Heart left ventricle (tissue), 16 donors: ENCODE measurements at places on chromosomes 2 and 18. TPM values are rescaled to one million over a fixed set of nuclear protein-coding genes. Genes with fewer than 3 reads are reported as not detected.
A peak's percentile ranks its signal among the peaks of the same experiment; 100 is the strongest.

- H3K27ac ChIP-seq, result no peak overlapping the region
- no peak for DNase-seq
- no peak overlapping the region for H3K4me3 ChIP-seq
- no peaks in the 10 kb centered on the region for H3K27me3 ChIP-seq
These were observed 51.4 kb downstream of the MREG start for GRCh38 chr2:215961981-215962380.

DNA sequence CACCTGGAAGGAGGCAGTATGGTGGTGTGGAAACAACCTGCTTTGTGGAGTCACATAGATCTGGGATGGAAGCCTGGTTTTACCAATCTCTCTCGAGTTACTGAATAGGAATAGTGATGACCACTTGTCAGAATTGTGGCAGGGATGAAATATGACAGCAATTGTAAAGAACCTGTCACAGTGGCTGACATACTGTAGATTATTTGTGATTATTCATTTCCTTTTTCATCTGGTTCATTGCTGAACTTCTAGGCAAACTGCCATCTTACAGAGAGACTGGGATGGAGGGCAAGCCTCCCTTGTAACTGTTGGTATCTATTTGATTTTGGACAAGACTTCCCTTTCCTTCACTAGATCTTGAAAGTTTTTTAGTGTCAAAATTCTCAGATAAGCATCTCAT is 42.0 kb downstream of the FMNL2 start:
- no peaks in the 10 kb centered on the region for H3K27me3 ChIP-seq
- no peak overlapping the region for H3K4me3 ChIP-seq
- no peak for DNase-seq
- no peak overlapping the region for H3K27ac ChIP-seq
- no peaks in the 10 kb centered on the region for H3K36me3 ChIP-seq

The IFIH1 gene
- total RNA-seq, result 10.6 TPM

- H3K27ac ChIP-seq, result no peak overlapping the region
- H3K4me3 ChIP-seq, result no peak overlapping the region
- no peaks in the 10 kb centered on the region for H3K36me3 ChIP-seq
- H3K27me3 ChIP-seq, result no peaks in the 10 kb centered on the region
- no peaks in the 10 kb centered on the region for H3K4me1 ChIP-seq
These were observed 22.3 kb upstream of the RAB12 start for GRCh38 chr18:8586941-8587340.

The LYPD6B gene
- not detected for total RNA-seq

GRCh38 chr18:12287131-12287681 is 20.8 kb upstream of the TUBB6 start:
- H3K27me3 ChIP-seq, result peaks cover 5% of the 10 kb centered on the region
- H3K36me3 ChIP-seq, result no peaks in the 10 kb centered on the region
- DNase-seq, result peak; percentile 54
- H3K4me1 ChIP-seq, result peaks cover 16% of the 10 kb centered on the region
- no peak overlapping the region for H3K27ac ChIP-seq

- no peaks in the 10 kb centered on the region for H3K36me3 ChIP-seq
- no peaks in the 10 kb centered on the region for H3K27me3 ChIP-seq
- no peak overlapping the region for H3K27ac ChIP-seq
- DNase-seq, result no peak
- H3K4me3 ChIP-seq, result no peak overlapping the region
These were observed 137.0 kb downstream of the EN1 start for GRCh38 chr2:118710481-118710880.

DNA sequence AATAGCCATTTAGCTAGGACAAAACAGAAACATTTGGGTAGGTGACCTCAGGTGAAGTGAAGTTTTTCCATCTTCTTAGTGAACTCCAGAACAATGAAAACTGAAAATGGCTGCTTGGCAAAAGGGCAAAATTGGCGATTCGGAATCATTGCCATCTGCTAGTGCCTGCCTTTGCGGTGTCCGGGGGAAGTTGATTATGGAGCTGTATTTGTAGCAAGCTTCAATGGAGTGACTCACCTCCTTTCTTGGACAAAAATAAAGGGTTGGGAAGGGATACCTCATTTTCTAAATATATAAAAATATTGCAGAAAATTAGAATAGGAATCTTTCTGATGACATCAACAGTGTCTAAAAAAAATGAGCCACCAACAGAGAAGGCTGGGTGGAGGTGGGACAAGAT is 460.5 kb downstream of the TGIF1 start:
- no peak overlapping the region for H3K4me3 ChIP-seq
- no peaks in the 10 kb centered on the region for H3K27me3 ChIP-seq
- no peak overlapping the region for H3K27ac ChIP-seq
- H3K4me1 ChIP-seq, result peaks cover 4% of the 10 kb centered on the region

- DNase-seq, result no peak
- H3K27ac ChIP-seq, result no peak overlapping the region
- no peaks in the 10 kb centered on the region for H3K27me3 ChIP-seq
- peak overlapping the region; percentile 44 for H3K4me3 ChIP-seq
- H3K36me3 ChIP-seq, result no peaks in the 10 kb centered on the region
These were observed 15.6 kb upstream of the PSD4 start for GRCh38 chr2:113157897-113158753.
